ENCODE measurements at places on chromosomes 5 and 9. TPM values are rescaled to one million over a fixed set of nuclear protein-coding genes. Genes with fewer than 3 reads are reported as not detected.

Gene BAAT
- 18.6 TPM for total RNA-seq

DNA sequence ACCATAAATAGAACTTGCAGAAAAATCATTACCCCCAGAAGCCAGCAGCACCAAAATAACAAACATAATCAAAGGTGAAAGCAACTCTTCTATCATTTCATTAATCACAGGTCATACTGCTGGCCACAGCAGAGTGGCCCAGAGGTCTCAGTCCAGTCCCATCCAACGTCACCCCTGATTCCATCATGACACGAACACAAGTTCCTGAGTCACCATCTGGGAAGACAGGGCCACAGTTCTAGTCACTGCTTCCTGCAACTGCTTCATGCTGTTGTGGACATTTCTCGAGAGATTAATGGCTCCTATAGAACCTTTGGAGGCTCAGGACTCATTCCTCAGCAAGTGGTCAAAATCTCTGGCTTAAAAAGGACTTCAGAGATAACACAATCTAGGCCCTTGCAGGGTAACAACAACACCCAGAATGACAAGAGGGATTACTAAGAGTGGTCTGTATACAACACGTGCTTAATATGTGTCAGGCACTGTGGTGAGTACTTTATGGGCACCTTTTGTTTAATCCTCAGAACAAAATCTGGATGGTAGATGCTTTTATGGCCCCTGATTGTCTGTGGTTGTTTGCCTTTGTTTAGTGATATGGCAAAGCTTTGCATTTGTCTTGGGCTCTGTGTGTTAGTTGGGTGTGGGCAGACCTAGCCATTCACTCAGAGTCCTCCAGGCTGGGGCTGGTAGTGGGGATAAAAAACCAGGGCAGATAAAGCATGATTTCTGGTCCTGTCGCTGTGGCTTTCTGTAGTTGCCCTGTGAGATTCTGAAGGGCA lies 184.3 kb downstream of the DAB2IP start:
- H3K4me1 ChIP-seq: no peaks in the 10 kb centered on the region
- no peaks in the 10 kb centered on the region for H3K36me3 ChIP-seq
- H3K27ac ChIP-seq: no peak overlapping the region
- H3K4me3 ChIP-seq: no peak overlapping the region

DNA sequence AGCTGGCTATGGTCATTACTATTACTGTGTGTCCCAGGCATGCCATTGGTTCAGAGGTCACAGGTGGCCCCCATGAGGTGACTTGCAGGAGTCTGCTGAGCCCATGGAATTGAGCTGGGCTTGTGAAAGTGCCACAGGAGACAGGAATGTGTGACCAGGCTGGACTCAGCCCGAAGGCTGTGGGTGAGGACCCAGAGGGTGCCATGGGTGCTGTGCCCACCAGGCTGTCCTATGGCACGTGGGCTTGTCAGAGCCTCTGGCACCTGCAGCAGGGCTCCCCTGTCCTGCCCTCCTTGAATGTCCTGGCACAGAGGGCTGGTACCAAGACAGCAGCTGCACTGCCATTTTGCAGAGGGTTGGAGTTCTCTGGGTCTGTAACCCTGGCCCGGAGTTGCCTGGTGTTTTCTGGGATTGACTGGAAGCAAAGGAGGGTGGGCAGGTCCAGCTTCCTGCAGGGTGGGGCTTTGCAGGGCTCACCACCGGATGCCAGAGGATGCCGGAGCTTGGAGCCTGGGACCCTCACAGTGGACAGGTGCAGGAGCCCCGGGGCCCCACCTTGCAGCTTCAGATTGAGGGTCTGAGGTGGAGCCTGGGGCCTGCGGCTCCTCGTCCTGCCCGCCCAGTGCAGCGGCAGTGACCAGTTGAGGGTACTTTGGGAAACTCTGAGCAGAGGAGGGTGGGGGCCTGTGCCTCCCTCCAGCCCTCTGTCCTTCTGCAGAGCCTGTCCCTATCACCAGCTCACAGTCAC lies 14.2 kb downstream of the COL5A1 start:
- no peaks in the 10 kb centered on the region for H3K4me1 ChIP-seq
- DNase-seq: no peak
- no peaks in the 10 kb centered on the region for H3K36me3 ChIP-seq
- H3K4me3 ChIP-seq: no peak overlapping the region

- H3K36me3 ChIP-seq: no peaks in the 10 kb centered on the region
- no peaks in the 10 kb centered on the region for H3K27me3 ChIP-seq
- no peak for DNase-seq
- peaks cover 4% of the 10 kb centered on the region for H3K4me1 ChIP-seq
These were observed 176.1 kb downstream of the PCSK1 start for GRCh38 chr5:96256795-96257470.

Data from left lung (tissue), 14 donors.